ENCODE measurements at places on chromosomes 1 and 21. TPM values are rescaled to one million over a fixed set of nuclear protein-coding genes. Genes with fewer than 3 reads are reported as not detected.

ERMAP gene
- 4.1 TPM for total RNA-seq

SLC30A10 gene
- total RNA-seq, result not detected

CCDC27 gene
- not detected for total RNA-seq

RRP15 gene
- 17.8 TPM for total RNA-seq

KCNJ9 gene
- not detected for total RNA-seq

SLC1A7 gene
- total RNA-seq, result not detected

EPS8L3 gene
- not detected for total RNA-seq

GRCh38 chr1:153100245-153100644 is 5.9 kb upstream of the SPRR2E start:
- no peak for DNase-seq
- no peak overlapping the region for H3K4me3 ChIP-seq
- H3K27me3 ChIP-seq, result peaks cover 11% of the 10 kb centered on the region
- no peaks in the 10 kb centered on the region for H3K4me1 ChIP-seq
- H3K36me3 ChIP-seq, result no peaks in the 10 kb centered on the region

DNA sequence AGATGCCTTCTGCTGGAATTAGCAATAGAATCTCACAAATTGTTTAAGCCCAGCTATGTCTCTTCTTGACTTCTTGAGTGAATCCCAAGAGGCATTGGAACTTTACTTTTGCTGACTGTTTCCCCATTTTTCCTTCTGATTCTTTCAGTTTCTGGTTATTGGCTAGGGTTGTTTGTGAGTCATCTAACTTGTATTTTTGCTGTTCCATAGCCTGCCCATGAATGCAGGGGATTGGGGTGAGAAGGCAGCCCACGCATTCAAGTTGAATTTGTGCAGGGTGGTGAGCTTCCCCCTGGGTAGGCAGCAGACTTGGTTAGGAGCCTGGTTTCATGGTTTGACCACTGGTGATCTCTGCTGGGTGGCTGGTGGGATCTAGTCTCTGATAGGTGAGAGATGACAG is 10.4 kb upstream of the KLF17 start:
- DNase-seq, result no peak
- peaks cover 22% of the 10 kb centered on the region for H3K27me3 ChIP-seq
- no peaks in the 10 kb centered on the region for H3K4me1 ChIP-seq
- no peaks in the 10 kb centered on the region for H3K36me3 ChIP-seq

GRCh38 chr1:156128308-156128653 is 13.8 kb downstream of the LMNA start:
- no peak overlapping the region for H3K4me3 ChIP-seq
- no peak overlapping the region for H3K27ac ChIP-seq
- peaks cover 68% of the 10 kb centered on the region for H3K4me1 ChIP-seq

GRCh38 chr21:44058981-44059380 is 46.9 kb downstream of the TRAPPC10 start:
- no peak overlapping the region for H3K27ac ChIP-seq
- DNase-seq, result no peak
- no peaks in the 10 kb centered on the region for H3K27me3 ChIP-seq
- peaks cover 12% of the 10 kb centered on the region for H3K4me1 ChIP-seq

All from activated CD8-positive, alpha-beta memory T cell treated with anti-CD3 and anti-CD28 coated beads, Interleukin-2, amount 10 ng/mL, durations not matched to agents 7 days and 5 days (primary cell).